ENCODE measurements at places on chromosomes 1 and 21.

- DNase-seq = no peak
Measured at GRCh38 chr1:70210820-70211219, 5.4 kb upstream of the LRRC40 start.

- no peak for DNase-seq
Measured at GRCh38 chr1:220307607-220308006, 35.4 kb upstream of the RAB3GAP2 start.

GRCh38 chr1:36475910-36476604 lies 6.7 kb downstream of the CSF3R start:
- DNase-seq = no peak

- no peak for DNase-seq
Measured at GRCh38 chr1:203359010-203359571, 8.2 kb upstream of the FMOD start.

GRCh38 chr1:21278860-21279845 lies 11.1 kb downstream of the ECE1 start:
- no peak for DNase-seq

DNA sequence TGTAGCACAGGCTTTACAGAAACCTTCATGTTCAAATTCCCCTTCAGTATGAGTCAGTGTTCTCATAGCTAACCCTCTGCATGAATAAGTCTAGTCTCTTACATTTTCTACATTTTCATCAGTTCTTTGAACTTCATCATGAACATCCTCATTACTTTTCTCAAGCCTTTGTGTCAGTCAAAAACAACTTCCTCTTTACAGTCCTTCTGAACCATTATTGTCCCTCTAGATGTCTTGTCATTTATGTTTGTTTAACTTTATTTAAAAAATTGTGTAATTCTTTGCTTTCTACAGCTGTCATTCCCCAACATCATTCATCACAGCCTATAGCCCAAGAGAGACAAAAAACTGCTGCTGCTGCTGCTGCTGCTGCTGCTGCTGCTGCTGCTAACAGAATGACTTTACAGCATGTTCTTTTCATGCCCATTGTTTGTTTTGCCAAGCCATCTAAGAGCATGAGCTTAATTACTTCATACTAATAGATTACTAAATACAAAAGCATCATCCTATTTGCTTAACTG lies 133.1 kb downstream of the LRRC40 start:
- DNase-seq = no peak

- no peak for DNase-seq
Measured at GRCh38 chr1:201023920-201024624, 558 bp upstream of the KIF21B start.

DNA sequence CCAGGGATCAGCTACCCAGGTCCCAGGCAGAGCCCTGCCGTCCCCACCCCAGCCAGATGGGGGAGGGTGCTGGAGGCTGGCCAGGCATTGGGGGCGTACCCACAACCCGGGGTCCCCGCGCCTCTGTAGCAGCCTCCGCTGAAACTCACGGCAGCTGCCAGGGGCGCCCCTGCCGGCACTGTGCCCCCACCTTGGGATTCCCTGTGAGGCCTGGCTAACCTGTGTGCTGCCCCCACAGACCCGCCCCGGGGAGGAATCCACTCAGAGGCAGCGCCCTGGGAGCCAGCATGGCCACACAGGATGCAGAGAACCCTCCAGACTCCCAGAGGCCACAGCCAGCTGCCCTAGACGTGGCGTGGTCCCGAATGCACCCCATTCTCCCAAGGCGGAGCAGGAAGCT lies 3.8 kb downstream of the DVL1 start:
- DNase-seq = no peak

GRCh38 chr1:15885701-15886610 lies 38.4 kb downstream of the SPEN start:
- DNase-seq = peak; percentile 53

DNA sequence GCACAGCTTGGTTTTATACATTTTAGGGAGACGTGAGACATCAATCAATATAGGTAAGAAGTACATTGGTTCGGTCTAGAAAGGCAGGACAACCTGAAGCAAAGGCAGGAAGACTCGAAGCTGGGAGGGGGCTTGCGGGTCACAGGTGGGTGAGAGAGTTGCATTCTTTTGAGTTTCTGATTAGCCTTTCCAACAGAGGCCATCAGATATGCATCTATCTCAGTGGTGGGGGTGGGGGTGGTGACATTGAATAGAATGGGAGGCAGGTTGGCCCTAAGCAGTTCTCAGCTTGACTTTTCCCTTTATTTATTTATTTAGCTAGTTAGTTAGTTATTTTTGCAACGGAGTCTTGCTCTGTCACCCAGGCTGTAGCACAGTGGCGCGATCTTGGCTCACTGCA lies 85.6 kb downstream of the WDR4 start:
- DNase-seq = no peak

DNA sequence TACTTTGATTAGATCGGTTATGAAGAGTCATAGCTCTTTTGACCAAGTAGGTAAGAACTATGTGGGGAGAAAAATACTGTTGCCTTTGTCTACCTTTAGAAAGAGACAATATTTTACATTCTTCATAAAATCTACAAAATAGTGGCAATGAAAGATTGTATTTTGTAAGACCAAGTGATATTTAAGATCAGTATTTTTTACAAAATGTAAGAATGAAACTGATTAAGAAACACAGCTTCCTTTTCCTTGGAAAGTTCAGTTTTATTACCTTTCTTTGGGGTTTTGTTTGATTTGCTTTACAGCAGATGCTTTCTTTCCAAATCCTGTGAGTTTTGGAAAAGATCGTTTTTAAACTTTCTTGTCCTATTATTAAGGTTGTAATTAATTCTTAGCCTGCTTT lies 69.8 kb downstream of the SLC35A3 start:
- DNase-seq = no peak

DNA sequence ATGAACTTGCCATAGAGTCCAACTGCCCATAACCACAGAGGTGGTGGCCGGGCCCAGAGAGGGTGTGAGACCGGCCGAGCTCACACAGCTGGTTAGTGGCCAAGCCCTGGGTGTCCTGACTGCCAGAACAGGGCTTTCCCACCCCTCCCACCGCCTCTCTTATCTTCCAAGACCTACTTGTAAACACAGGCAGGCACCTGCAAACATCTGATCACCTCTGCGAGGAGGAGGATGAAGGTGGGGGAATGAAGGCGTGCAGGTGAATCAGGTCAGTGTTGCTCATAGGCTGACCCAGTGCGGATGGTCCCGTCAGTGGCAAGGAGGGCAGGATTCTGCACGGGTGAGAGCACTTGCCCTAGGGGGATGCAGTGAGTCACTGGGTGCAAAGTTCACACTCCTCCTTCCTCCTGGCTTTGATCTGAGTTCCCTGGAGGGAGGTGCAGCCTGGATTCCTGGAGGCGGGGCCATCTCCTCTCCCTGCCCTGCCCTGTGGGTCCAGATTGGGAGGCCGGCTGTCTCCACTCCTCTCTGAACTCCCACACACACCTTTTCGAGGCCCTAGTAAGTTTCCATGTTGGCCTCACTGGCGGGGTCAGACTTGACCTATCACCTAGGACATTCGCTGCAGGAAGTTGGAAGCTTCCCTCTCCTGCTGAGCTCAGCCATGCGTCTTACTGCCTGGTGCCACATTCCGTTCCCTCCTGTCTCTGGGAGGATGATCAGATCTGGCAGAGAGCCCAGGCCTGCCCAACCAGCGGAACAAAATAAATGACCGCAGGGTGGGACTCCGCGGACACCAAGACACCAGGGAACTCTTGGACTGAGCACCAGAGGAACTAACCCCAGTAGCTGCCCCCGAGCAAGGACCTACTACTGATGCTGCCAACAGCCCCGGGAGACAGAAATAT lies 7.3 kb downstream of the UQCRHL start:
- DNase-seq = peak; percentile 100

DNA sequence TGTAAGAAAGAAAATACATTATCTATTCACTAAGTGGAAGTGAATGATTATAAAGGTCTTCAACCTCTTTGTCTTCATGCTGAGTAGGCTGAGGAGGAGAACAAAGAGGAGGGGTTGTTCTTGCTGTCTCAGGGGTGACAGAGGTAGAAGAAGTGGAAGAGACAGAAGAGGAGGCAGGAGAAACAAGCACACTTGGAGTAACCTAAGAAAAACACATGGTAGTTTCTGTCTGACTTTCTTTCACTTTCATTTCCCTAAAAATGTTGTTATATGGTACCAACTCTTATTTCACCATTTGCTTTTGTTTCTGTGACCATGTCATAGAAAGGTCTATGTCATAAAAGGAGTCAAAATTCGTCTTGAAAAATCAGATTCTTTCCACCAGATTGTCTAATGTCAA lies 696.6 kb upstream of the BRINP3 start:
- DNase-seq = no peak

- DNase-seq = no peak
Measured at GRCh38 chr1:6241887-6242740, 1.9 kb upstream of the HES3 start.

DNA sequence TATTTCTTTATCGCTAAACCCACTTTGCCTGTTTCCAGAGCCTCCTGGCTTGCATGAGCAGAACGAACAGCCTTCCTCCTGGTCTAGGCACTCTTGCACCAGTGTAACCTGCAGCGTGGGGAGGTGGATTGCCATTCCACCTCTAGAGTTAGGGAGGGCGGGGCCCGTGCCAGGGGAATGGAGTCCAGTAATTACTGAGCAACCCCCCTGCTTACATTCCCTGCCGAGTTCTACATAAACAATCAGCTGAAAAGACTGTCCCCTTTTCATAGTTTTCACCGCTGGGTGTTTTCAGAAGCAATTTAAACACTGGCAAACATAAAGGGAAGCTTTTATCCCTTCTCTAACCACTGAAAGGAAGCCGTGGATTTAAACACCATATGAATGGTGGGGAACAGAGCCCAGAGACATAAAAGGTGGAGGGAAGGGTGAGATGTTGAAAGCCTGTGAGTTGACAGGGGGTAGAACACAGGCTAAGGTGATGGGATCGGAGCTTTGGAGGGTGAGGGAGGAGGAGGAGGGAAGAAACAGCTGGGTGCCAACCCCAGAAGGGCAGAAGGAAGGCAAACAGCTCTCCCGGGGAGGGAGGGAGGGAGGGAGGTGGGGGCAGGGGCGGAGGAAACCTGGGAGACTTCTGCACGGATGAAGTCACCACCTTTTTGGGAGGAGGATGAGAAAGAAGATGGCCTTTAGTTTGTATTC lies 68.0 kb upstream of the WDR26 start:
- no peak for DNase-seq

GRCh38 chr1:17711577-17711910 lies 43.6 kb upstream of the ACTL8 start:
- no peak for DNase-seq

GRCh38 chr1:173270243-173270642 lies 63.1 kb upstream of the TNFSF4 start:
- no peak for DNase-seq

DNA sequence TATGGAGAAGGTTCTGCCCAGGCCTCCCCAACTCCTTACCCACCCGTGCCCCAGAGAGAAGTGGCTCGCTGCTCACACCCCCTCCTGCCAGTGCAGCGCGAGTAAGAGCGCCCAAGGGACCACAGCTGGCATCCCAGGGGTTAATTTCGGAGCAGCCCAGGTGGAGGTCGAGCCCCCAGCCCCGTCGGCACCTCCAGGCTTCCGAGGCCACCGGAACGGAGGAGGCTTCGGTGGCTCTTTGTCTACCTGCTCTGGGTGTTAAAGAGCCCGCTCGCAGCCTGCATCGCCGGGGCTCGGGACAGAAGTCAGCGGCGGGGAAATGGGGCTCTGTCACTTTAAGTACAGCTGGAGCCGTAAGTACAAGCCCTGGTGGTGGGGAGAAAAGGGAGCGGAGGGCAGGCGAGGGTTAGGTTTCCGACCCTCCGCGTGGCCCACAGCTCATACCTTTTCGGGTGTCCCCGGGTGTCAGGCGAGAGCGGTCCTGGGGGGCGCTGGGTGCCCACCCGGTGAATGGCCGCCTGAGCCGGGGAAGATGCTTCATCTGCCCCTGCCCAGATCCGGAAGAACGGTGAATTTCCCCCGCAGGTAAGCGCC lies 89.4 kb upstream of the IPO9 start:
- no peak for DNase-seq

DNA sequence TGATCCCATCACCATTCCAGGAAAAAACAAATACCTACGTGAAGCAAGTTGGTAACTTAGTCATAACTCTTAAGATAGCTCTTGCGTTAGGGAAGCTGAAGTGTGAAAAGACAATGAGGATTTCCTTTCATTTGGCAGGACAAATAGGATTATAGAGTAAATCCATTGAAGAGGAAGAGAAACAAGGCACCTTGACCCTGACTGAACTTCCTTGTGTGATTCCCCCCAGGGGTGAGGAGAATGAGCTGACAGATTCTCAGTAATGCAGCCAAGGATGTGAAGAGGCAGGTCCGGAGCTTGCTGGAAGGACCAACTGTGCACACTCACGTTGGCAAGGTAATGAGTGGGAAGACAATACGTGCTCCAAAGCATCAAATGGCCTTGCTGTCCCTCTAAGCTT lies 55.0 kb upstream of the HMCN1 start:
- DNase-seq = no peak

DNA sequence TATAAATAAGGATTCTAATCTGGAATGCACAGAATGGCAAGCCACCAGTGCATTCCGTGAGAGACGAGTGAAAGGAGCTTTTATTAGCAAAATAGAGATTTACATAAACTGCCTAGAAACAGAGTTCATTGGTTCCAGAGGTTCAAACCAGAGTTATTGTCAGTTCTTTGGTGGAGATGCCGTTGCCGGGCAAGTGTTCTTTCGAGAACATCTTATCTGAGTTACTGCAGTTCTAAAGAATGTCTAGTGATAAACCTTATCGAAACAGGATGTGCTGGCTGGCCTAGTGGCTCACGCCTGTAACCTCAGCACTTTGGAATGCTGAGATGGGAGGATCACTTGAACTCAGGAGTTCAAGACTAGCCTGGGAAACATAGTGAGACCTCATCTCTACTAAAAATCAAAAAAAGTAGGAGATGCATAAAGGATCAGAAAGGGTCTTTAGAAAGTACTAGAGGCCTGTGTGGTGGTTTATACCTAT lies 19.9 kb upstream of the EVI5 start:
- DNase-seq = peak; percentile 84

- DNase-seq = peak; percentile 40
Measured at GRCh38 chr1:47031059-47031458, 7.6 kb downstream of the CYP4X1 start.

- no peak for DNase-seq
Measured at GRCh38 chr1:232891071-232891470, 59.3 kb upstream of the NTPCR start.

GRCh38 chr1:117060441-117061317 lies 553 bp downstream of the TTF2 start:
- DNase-seq = no peak

DNA sequence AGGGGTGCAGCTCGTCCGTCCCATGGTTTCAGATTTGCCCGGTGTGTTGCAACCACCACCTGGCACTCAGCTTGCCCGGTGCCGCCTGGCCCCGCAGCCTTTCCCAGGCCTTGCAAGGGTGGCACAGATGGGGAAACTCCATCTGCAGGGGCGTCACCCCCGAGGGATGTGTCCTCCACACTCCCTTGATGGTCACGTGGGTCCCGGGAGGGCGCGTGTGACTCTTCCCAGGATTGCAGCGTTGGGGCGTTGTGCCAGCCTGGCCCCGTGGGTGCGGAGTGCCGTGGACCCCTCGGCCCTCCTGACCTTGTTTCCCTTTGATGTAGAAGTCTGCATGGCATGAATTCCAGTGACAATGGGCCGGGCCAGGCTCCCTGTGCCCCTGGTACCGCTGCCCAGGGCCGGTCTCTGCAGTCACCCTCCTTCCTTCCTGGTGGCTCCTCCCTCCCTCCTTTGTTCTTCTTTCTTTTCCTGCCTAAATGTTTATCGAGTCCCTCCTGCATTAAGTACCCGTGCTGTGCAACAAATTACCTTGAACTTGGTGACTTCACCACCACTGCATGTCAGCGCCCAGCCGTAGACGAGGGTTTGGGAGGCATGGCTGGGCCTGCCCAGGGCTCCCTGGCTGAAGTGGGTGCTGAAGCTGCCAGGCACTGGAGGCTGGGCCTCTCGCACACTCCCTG lies 22.9 kb downstream of the RRP1 start:
- peak; percentile 52 for DNase-seq

All from keratinocyte (primary cell).